ENCODE measurements at places on chromosomes 12 and 14.

DNA sequence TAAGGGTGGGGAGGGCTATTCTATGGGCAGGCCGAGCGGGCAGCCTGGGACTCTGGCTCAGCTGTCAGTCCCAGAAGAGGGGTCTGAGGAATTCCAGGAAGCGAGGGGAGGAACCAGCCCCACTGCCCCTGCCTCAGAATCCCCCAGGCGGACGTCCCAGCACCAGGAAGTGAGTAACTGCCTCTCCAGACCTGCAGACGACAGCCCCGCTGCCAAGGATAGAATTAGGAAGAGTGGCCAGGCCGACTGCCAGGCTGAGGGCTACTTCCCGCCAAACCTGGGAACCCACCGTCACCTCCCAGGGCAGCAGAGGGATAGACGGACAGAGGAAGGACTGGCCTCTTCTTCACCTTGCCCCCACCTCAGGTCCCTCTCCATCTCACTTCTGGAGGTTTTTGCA lies 6.7 kb upstream of the BDKRB2 start:
- DNase-seq: no peak

GRCh38 chr12:3967556-3968160 lies 94.5 kb upstream of the PARP11 start:
- no peak for DNase-seq

DNA sequence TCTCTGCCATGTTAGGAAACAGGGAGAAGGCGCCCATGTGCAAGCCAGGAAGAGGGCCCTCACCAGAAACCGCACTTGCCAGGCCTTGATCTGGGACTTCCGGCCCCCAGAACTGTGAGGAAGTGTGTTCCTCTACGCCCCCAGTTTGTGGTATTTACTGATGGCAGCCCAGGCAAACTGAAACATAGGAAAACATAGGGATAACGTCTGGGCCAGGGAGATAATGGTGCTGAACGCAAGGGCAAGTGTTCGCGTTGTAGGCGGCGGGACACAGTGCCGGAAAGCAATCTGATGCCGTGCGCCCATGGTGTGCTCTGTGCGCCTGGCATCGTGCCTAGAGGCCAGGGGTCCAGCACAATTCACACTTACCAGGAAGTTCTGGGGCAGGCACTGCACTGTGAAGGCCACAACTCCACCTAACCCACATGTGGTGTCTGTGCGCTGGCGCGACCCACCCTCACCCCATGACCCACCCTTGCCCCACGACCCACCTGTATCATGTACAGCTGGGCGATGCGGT lies 53.6 kb downstream of the ARL6IP4 start:
- DNase-seq: no peak

GRCh38 chr14:70654632-70655031 lies 12.9 kb downstream of the TTC9 start:
- no peak for DNase-seq

DNA sequence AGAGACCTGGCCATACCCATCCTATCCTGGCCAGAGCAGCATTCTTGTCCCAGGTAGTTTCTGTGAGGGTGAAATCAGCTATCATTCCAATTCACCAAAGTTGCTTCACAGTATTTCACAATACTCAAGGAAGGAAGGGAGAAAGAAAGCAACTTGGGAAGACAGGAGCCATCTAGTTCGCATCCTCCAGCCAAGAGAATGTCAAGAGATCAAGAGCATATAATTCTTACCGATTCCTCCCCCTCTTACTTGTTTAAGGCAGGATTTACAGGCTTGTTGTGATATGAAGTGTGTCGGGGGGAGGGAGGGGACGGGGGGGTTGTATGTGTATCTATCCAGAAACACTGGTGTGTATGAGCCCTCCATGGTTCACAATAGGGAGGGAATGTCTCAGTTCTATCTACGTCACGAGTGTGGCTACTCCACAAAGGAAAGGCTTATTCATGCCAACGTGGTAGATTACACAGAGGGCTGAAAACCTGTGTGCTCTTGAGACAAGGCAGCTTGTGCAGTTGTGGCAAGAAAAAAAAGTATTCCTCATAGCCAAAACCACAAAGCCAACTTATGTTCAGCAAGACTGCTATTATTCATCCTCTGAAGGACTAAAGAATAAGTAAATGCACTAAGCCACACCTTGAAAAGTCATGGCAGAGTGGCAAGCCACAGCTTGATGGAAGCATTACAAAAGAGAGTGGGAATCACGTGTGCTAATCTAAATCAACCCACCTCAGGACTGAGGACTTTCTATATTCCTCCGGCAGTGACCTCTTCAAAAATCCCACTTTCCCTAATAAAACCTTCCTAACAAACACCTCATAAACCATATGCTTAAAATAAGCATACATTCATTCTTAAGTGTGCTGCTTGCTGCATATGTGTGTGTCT lies 35.0 kb downstream of the CORO1C start:
- DNase-seq: peak; percentile 67

DNA sequence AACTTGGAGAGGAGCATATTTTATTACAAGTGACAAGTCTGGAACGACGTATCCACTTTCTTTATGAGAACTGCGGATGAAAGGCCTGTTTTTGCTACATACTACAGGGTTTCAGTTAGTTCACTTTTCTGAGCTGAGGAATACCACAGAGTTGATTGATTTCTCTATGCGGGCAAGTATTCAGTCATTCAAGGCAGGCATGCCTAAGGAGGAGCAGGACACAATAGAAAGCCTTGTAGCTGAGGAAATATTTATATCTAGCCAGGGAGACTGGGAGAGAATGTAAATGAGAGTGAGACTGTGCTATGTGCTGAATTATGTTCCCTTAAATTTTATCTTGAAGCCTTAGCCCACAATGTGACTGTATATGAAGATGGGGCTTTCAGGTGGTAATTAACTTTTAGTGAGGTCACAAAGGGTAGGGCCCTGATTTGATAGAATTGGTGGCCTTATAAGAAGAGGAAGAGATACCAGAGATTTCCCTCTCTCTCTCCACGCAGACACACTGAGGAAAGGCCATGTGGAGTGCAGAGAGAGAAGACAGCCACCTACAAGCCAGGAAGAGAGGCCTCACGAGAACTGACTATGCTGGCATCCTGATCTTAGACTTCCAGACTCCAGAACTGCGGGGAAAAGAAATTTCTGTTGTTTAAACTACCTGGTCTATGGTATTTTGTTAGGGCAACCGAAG lies 459.0 kb upstream of the ATP2B1 start:
- no peak for DNase-seq

GRCh38 chr12:110649341-110649847 lies 35.5 kb downstream of the TCTN1 start:
- DNase-seq: no peak

DNA sequence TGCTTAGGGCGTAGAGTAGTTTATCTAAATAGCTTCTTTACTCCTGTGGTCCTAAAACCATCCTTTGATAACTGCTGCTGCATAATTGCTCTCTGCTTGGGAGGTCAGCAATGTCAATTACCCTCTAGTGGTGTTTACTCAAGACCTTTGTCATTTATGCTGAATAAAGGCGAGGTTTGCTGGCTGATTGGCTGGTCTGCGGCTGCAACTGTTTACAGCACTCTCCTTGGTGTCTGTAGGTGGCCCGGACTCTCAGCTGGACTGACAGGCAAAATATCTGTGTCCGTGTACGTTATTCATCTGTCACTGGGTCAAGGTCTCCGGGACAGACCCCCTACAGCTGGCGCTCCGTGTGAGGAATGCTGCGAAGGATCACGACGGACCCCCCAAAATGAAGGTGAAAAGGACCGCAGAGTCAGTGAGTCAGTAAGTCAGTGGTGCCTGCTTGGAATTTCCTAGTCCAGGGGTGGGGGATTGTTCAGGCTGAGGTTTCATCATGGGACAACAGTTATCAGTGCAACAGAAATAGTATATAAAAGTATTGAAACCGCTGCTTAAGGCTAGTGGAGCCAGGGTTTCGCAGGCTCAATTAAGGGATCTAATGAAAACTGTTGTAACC lies 253.3 kb upstream of the DIO2 start:
- no peak for DNase-seq

GRCh38 chr14:101472518-101472849 lies 88.8 kb upstream of the DIO3 start:
- DNase-seq: no peak

DNA sequence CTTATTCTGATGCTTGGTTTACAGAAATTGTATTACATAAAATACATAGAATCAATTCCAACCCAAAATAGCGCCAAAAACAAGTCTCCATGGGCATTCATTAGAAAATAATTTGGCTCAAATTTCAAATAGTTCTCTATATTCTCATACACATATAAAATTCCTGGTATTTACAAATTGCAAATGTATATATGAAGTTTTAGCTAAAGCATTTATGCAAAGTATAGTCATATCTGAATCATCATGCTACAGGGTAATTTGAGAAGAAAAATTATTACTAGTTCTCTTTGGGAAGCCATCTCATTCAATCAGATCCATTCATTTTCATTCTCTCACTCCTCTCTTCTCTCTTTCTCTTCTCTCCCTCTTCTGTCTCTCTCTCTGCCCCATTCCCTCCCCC lies 257.8 kb downstream of the DPF3 start:
- DNase-seq: no peak

DNA sequence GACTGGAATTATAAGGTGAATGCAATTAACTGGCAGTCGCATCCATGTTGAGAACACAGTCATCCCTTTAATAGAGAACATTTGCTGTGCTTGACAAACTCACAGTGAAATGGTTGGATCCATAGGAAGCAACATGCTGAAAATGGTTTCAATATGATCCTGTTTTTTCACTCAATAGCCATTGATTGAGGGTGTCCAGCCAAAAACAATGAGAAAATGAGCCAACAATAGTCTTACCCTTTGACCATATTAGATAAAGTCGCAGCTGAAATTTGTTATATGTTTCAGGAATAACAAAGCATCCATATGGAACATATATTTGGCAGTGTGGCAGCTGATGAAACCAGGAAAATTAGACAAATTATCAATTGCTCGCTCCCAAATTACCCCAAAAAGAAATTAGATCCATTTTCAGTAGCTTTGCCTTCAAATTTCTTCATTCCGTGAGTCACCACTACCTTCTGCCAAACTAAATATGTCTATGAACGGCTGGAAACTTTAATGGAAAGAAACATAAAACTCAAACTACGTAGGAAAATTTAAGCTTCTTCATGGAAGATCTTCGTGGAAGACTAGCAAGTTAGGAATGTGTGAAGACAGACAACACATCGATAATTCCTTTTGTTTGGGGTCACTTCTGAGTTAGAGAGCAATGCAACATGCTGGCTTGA lies 17.4 kb downstream of the IGF1 start:
- no peak for DNase-seq

GRCh38 chr12:12365446-12365802 lies 8.5 kb downstream of the BORCS5 start:
- no peak for DNase-seq

DNA sequence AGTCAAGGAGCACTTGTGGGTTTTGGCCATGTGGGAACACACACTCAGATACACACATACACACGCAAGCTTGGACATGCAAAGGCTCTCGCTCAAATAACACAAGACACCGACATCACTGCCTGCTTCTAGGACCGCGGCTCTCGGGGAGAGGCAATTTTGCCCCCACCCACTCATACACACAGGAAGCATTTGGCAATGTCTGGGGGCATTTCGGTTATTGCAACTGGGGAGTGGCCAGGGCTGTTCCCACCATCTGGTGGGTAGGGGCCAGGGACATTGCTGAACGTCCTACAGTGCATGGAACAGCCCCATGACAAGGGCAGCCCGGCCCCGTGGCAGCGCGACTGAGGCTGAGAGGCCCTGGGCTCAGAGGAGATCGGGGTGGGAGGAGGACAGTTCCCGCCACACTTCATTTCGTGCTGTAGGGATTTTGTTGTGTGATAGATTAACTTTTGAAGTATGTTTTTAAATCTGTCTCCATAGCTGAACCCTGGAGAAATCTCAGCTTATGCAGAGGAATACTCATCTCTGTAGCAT lies 35.6 kb downstream of the RIMBP2 start:
- DNase-seq: no peak

DNA sequence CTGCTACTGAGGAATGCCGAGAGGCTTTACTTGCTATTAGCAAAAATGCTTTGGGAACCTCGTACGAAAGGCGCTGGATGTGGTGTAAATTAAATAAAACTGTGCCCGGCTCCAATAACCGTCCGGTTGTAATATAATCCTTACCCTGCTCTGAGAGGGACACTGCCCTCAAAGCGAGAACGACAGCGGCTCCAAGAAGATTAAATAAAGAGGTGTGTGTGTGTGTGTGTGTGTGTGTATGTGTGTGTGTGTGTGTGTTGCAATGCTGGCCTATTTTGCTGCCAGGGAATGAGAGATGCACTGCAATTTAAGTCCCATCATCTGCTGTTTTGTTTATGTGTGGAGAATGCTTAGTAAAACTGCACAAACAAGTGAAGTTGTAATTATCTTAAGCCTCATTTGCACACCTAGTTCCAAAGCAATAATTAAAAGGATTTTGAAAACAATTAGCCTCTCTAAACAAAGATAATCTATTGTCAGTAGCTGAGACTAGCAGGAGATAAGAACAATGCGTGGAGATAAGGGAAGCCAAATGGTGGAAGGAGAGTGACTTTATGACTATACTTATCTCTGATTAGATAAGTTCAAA lies 1.2 kb upstream of the SIX1 start:
- DNase-seq: no peak

DNA sequence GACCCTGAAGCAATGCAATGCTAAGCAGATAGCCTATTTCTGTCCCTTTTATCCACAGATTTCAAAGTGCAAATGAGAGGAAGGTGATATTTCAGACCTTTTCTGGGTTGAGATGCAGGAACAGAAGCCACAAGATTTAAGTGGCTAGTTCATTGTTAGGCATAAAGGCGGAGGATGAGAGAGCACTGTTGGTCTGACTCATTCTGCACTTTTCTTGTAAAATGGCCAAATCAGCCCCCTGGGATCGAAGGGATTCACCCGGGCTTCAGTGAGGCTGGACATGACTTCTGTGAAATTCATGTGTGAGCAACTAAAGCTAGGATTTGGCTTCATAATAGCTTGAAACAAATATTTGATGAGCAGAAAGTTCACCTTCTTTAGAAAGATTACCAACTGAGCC lies 101.9 kb upstream of the OVCH1 start:
- no peak for DNase-seq

GRCh38 chr12:53199700-53200099 lies 7.4 kb downstream of the ITGB7 start:
- DNase-seq: no peak

GRCh38 chr14:72521045-72521444 lies 372.9 kb downstream of the DPF3 start:
- DNase-seq: no peak

DNA sequence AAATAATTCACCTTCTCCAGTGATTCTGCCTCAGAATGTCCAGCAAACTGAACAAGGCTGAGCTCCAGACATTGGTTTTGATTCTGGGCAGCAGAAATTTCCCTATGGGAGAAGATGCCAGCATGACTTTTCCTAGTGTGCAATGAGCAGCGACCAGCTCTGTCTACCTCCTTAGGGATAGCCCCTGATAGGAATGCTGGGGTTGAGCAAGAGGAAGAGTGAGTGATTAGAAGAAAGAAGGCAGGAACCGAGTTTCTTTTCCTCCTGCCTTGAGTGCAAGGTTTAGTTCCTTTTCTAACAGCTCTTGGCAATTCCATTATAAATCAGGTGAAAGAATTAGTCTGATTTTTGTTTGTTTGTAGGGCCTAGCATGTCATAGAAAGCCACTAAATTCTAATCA lies 379.0 kb downstream of the DAD1 start:
- DNase-seq: no peak
